ENCODE measurements at places on chromosomes 7 and 10.

DNA sequence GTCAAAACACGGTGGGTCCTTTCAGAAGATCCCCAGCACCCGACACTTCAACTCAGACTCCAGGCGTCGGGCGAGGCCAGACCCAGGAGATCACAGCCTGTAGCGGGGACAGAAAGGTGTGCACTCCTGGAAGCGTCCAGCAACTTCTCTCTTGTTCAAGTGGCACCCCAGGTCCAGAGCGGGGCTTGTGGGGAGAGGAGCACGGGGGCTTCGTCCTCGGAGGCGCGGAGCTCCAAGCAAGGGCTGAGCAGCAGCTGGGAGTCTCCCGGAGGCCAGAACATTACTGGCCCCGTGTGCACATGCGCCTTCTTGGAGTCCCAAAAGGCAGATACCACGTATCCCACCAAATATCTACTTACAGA lies 54.9 kb downstream of the ZRANB1 start:
- peaks cover 13% of the 10 kb centered on the region for H3K27me3 ChIP-seq
- no peak overlapping the region for H3K27ac ChIP-seq
- no peak for DNase-seq
- H3K4me1 ChIP-seq: no peaks in the 10 kb centered on the region

DNA sequence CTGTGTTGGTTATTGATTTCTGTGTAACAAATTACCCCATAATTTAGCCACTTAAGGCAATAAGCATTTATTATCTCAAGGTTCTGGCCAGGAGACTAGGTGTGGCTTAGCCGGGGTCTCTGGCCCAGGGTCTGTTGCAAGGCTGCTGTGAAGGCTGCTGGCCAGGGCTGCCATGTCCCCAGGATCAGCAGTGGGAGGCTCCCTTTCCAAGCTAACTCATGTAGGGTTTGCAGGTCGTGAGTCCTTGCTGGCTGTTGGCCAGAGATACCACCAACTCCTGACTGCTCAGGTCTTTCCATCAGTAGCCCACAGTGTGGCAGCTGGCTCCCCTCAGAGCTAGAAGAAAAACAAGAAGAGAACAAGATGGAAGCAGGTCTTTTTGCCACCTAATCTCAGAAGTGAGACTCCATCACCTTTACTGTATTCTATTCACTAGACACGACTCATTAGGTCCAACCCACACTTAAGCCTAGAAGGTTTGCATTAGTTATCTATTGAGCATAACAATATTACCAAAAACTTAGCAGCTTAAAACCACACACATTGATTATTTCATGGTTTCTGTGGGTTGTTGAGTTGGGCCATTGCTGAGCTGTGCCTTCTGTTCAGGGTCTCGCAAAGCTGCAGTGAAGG lies 185.6 kb downstream of the PFKFB3 start:
- peaks cover 26% of the 10 kb centered on the region for H3K36me3 ChIP-seq
- no peak for DNase-seq
- no peak overlapping the region for H3K4me3 ChIP-seq
- peaks cover 6% of the 10 kb centered on the region for H3K4me1 ChIP-seq

GRCh38 chr10:112224933-112225529 lies 41.5 kb upstream of the GPAM start:
- no peak overlapping the region for H3K4me3 ChIP-seq
- no peaks in the 10 kb centered on the region for H3K4me1 ChIP-seq

DNA sequence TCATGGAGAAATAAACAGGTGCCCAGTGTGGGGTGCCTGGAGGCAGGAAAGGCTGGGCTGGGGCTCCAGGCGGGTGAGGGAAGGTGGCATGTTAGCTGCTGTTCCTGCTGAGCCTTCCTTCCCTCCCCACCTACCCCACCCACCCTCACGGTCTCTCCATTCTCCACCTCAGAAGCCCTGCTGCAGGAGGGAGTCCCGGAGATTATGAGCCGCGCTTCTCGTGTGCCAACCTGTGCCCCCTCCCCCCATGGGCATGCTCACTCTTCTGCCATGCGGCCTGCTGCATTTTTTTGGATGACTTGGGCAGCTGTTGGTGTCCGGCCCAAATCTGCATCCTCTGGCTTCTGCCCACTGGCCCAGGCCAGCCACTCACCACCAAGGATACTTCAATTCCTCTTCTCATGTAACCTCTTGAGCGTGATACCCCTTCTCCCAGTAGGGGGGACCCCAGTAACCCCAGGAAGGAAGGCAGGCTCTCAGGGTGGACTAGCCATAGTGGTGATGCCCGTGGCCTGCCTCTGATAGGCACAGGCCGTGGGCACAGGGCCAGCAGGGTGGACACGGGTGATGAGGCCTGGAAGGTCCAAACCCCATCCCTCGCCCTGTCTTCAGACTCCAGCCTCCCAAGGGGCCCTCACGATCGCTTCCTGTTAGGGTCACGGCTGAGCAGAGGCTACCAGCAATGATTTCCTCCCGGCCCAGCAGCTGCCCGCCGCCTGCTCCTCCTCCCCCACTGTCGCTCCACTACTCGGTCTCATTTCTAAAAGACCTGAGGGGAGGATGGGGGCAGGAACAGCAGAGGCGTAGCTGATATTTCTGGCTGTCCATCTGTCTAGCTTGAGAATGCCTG lies 27.8 kb downstream of the UNC5B start:
- no peak overlapping the region for H3K4me3 ChIP-seq
- DNase-seq: no peak
- no peak overlapping the region for H3K27ac ChIP-seq

- no peak overlapping the region for H3K27ac ChIP-seq
- no peak for DNase-seq
- peaks cover 3% of the 10 kb centered on the region for H3K4me1 ChIP-seq
- no peaks in the 10 kb centered on the region for H3K36me3 ChIP-seq
- peak overlapping the region; percentile 40 for H3K4me3 ChIP-seq
These were observed 971 bp downstream of the AEBP1 start for GRCh38 chr7:44104860-44105771.

GRCh38 chr10:113663142-113663541 lies 699 bp downstream of the NRAP start:
- peaks cover 6% of the 10 kb centered on the region for H3K4me1 ChIP-seq
- no peaks in the 10 kb centered on the region for H3K36me3 ChIP-seq
- DNase-seq: no peak

GRCh38 chr7:1497293-1497927 lies 6.8 kb downstream of the INTS1 start:
- H3K27ac ChIP-seq: no peak overlapping the region
- H3K27me3 ChIP-seq: no peaks in the 10 kb centered on the region
- H3K4me3 ChIP-seq: no peak overlapping the region
- peaks cover 29% of the 10 kb centered on the region for H3K36me3 ChIP-seq
- DNase-seq: no peak

All from activated naive CD4-positive, alpha-beta T cell treated with anti-CD3 and anti-CD28 coated beads, Interleukin-2, amount 10 ng/mL, durations not matched to agents 7 days and 5 days (primary cell).